ENCODE measurements at places on chromosomes 7 and 10.

GRCh38 chr7:26198133-26198780 is 2.3 kb downstream of the HNRNPA2B1 start:
- DNase-seq: peak; percentile 48

DNA sequence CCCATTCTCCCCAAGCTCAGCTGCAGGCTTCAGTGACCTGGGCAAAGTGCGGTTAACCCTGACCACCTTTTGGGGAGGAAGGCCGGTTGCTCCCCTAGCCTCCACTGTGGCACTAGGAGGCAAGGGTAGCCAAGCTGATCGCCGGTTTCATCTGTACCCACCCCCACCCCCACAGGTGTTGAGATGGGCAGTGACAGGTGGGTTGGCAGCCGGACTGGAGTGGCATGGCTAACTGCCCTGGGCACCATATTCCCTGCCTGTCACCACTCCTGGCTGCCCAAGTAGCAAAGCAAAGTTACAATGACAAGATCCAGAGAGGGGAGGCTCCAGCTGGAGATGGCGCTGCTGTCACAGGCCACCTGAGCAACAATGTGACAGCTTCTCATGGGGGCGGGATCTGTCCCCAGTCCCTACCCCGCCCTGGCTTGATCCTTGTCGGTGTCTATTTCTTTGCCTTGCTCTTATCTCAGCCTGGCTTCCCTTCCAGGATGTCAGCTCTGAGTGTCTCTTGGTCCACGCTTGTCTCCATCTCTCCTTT is 27.0 kb upstream of the BMS1 start:
- DNase-seq: no peak

GRCh38 chr7:135789956-135790355 is 41.3 kb upstream of the FAM180A start:
- no peak for DNase-seq

DNA sequence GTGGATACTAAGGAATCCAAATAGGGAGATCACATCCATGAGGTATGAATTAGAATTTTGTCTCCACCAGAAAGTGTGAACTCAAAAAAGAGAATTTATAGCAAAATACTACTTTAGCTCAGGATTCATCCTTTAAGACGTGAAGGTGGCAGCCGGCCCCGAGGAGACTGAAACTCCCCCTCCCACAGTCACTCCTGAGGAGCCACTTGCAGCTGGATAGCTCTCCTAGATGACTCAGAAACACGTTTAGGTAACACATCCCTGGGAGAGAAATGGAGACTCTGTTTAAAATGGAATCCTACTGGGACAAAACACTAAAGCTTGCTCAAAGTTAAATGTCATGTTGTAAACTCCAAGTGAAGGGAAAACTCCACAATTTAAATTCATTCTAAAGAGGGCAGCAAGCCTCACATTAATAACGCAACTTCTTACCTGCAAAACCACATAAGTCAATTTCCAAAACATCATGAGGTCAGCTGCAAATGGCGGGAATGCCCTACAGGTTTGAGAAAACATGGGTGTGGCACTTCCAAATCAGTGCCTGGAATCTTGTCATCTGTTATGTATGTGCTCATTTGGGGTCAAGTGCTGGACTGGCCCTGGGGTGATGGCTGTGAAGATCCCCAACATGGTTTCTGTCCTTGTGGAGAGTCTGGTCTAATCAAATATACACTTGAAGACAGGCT is 46.2 kb downstream of the ICA1 start:
- no peak for DNase-seq

GRCh38 chr10:48740015-48740707 is 55.5 kb downstream of the WDFY4 start:
- no peak for DNase-seq

GRCh38 chr10:23702977-23703414 is 264.1 kb downstream of the OTUD1 start:
- DNase-seq: peak; percentile 62

GRCh38 chr7:84088802-84089201 is 105.8 kb downstream of the SEMA3A start:
- DNase-seq: peak; percentile 14

DNA sequence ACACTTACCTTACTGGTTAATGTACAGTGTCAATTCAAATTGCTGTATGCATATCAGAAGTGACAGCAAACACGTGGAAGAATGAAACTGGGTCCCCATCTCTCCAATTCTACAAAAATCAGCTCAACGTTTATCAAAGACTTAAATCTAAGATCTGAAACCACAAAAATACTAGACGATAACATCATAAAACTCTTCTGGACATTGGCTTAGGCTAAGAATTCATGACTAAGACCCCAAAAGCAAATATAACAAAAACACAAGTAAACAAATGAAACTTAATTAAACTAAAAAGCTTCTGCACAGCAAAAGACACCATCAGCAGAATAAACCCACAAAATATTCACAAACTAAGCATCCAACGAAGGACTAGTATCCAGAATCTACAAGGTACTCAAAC is 35.9 kb upstream of the PFKP start:
- peak; percentile 28 for DNase-seq
